ENCODE measurements at places on chromosomes 2 and 18.
A peak's percentile ranks its signal among the peaks of the same experiment; 100 is the strongest.

DNA sequence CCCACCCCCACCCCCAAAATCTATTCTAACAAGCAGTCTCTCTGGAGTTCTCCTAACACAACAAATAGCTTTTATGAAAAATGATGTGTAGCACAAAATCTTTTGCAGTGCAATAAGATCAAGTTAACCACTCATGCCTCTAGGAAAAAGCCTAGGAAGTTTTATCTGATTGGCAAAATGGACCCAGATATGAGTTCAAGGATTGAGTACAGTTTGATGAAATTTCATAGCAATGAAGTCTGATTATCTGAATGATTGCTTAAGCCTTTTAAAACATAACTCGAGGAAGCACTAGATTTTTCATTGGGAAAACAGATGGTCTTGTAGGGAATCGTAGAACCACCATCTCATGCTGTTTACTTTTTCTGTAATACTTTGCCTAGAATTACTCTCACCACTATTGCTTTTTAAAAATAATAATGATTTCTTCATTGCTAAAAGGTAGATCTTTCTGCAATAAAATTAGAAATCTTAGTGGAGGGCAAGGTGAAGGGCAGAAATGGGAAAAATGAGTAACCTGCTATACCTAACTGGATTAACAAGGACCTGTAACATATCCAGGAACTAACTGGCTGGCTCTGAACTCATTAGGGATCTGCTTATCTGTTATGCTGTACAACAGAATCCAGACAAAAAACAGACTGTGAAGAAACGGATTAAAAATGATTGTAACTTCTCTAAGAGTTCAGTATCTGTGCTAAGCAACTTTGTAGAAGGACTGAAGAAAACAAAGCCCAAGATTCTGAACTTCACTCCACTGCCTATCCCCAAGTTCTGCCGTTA is 73.7 kb upstream of the ETAA1 start:
- no peak for DNase-seq

DNA sequence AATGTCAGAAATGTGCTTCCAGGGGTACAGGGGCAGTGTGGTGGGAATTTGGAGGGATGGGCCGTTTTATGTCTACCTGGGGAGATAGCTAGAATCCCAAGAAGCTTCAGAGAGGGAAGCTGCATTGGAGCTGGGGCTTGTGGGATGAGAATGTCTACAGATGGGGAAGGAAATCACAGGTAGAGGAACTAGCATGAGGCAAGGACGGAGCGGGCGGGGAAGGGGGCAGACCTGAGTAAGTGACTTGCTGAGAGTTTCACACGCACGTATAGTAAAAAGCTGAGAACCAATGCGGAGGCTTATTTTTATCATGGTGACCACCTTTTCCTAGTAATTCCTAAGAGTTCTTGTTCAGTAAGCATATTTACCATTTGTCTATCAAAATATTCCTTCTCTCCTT is 6.3 kb downstream of the C2orf80 start:
- no peak for DNase-seq

- DNase-seq = peak; percentile 89
Observed at GRCh38 chr18:49656073-49656692, 94.3 kb downstream of the LIPG start.

DNA sequence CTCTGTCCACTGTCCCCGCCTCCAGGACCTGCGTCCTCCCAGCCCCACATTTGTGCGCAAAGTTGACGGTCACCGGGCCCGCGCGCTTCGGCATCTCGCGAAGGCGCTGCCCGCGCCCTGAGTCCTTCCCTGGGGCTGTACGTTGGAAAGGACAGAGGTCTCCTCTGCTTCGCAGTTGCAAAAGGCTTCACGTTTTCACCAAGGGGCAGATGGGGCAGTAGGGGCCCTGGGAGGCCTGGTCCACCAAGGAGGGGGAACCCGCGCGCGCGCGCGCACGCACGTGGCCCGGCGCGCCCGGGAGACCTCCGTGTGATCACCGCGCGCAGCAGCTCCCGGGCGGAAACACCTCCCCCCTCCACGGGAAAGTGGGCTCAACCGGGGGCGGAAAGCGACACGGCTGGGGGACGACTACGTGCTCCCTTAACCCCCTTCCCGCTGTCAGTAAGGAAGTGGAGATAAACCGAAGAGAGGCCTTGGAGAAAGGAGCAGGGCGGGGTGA is 21.9 kb downstream of the TEX44 start:
- DNase-seq = no peak

DNA sequence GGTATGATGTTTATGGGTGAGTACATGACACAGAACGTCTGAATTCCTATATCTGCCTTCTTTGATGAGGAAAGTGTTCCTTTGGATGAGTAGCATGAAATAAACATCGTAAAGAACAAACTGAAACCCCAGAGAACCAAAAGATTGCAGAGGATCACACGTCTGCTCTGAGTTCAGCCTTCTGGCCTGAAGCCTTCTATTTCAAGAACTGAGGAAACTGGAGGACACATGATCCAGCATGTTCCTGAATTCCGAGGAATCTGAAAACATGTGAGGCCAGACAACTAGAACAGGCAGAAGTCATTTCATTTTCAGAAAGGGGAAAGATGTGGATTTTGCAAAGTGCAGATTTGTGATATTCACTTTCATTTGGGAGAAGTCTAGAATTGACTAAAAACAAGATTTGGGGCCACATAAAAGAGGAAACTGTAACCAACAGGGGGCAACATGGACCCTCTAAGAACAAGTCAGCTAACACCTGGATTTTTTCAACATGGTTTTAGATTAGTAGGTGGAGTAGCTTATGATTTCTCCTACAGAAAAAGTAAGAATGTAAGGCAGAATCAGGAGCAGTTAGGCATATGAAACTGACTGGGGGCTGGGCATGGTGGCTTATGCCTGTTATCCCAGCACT is 8.3 kb downstream of the SULT6B1 start:
- DNase-seq = no peak

DNA sequence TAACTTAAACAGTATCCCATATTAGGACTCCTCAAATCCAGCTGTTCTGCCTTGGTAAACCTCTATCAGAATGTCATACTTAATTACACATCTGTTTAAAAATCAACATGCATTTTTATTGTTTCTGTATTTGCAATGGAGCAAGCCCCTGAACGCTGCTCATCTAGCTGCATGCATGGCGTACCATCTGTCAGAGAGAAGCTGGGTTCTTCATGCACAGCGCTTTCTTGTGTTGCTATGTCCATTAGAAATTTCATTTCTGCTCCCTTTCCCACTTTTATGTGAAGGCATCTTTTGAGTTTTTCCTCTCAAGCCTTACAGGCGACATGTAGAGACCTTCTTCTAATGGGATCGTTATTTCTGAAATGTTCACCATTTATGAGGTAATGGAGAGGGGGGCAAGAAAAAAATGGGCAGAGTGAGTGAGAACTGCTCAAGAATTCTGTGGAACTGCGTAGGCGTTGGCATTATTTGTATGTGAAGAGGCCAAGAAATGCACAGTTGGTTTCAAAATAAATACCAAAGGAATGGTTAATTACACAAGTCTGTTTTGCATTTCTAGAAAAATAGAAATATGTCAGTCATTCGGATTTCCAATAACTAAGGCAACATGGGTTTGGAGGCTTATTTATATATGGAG is 31.6 kb downstream of the INSIG2 start:
- peak; percentile 49 for DNase-seq

- no peak for DNase-seq
Observed at GRCh38 chr2:230162981-230163380, 56.8 kb downstream of the SP110 start.

DNA sequence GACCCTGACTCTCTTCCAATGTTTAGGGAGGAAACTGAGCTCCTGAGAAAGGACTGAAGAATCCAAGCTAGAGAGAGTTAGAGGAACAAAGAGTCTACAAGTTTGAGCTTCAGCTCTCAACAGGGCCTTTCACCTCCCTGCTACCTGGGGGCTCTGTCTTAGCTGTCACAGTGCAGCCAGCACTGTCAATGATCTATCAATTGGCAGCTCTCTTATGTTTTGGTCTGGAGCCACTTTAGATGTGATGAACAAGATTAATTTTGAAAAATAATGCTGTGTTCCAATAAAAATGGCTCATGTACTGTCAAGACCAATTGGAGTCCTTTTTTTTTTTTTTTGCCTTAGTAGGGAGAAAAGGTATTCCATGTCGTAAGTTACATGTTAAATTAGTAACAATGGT is 215.8 kb upstream of the TRIB2 start:
- no peak for DNase-seq

DNA sequence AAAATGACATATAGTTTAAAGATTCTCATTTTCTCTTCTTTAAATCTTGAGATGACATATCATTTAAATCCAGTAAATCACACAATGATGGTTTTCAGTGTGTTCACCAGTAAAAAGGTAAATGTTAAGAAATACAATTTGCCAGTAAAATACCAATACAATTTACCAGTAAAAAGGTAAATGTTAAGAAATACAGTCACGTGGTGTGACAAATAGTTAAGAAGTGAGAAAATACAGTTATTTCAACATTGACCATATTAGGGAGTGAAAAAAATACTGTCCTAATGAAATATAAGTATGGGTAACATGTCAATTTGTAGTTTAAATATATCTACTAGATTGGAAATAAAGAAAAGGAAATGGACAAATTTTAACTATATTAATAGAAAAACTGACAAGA is 80.5 kb downstream of the DLGAP1 start:
- no peak for DNase-seq

GRCh38 chr2:57981083-57981768 is 65.4 kb upstream of the VRK2 start:
- peak; percentile 69 for DNase-seq

DNA sequence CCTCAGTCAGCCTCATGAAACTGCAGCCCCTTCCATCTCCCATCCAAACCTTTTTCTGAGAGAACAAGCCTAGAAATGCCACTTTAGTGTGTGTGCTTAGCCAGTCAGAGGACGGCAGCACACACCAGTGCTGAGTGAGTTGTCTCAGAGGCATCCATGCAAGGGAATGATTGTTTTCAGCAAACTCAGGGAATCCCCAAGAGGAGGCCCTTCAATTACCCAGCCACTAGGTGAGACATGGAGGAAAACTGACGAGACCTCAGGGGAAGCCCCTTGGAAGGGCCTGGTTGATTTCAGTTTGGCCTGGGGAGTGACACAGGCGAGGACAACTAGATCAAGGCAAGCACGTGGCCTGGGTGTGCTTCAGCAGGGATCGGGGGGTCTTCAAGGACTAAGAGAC is 49.7 kb downstream of the APOB start:
- DNase-seq = no peak

GRCh38 chr2:241559323-241560161 is 997 bp downstream of the BOK start:
- DNase-seq = peak; percentile 46

GRCh38 chr2:200962811-200963123 is 693 bp downstream of the ORC2 start:
- no peak for DNase-seq

GRCh38 chr2:168948621-168949212 is 47.6 kb downstream of the G6PC2 start:
- no peak for DNase-seq

- peak; percentile 65 for DNase-seq
Observed at GRCh38 chr18:62717169-62717924, 2.0 kb downstream of the PHLPP1 start.

DNA sequence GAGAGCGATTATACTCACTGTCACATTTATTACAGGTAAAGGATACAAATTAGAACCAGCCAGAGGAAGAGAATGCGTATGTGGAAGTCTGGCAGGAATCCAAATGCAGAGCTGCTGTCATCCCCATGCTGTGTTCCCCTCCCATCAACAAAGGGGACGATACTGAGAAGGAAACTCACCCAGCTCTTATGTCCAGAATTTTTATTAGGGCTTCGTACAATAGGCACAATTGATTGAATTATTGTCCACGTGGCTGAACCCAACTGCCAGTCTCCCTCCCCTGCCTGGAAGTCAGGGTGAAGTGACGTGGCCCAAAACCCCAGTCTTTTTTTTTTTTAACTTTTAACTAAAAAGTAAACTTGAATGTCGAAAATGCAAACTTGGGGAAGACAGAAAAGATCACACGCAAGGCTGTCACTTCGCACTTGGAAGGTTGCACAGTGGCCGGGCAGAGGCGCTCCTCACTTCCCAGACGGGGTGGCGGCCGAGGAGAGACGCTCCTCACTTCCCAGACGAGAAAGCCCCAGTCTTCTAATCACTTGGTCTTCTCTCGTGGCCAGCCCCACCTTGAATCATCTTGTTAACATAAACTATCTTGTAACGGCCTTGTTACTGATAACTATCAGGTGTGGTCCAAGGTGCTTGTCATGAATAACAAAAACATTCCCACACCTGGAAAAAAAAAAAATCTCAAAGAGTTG is 40.0 kb upstream of the ITSN2 start:
- DNase-seq = no peak

- DNase-seq = peak; percentile 35
Observed at GRCh38 chr2:109475531-109476210, 138.1 kb downstream of the SEPTIN10 start.

- DNase-seq = peak; percentile 18
Observed at GRCh38 chr18:52054324-52054723, 285.7 kb upstream of the DCC start.

DNA sequence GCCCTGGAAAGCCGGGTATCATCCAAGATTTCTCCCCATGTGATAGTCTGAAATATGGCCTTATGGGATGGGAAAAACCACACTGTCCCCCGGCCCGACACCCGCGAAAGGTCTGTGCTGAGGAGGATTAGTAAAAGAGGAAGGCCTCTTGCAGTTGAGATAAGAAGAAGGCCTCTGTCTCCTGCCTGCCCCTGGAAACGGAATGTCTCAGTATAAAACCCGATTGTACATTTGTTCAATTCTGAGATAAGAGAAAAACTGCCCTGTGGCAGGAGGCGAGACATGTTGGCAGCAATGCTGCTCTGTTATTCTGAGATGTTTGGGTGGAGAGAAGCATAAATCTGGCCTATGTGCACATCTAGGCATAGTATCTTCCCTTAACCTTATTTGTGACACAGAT is 26.8 kb downstream of the RUFY4 start:
- DNase-seq = no peak

GRCh38 chr18:45802814-45803492 is 22.5 kb upstream of the SIGLEC15 start:
- peak; percentile 99 for DNase-seq

DNA sequence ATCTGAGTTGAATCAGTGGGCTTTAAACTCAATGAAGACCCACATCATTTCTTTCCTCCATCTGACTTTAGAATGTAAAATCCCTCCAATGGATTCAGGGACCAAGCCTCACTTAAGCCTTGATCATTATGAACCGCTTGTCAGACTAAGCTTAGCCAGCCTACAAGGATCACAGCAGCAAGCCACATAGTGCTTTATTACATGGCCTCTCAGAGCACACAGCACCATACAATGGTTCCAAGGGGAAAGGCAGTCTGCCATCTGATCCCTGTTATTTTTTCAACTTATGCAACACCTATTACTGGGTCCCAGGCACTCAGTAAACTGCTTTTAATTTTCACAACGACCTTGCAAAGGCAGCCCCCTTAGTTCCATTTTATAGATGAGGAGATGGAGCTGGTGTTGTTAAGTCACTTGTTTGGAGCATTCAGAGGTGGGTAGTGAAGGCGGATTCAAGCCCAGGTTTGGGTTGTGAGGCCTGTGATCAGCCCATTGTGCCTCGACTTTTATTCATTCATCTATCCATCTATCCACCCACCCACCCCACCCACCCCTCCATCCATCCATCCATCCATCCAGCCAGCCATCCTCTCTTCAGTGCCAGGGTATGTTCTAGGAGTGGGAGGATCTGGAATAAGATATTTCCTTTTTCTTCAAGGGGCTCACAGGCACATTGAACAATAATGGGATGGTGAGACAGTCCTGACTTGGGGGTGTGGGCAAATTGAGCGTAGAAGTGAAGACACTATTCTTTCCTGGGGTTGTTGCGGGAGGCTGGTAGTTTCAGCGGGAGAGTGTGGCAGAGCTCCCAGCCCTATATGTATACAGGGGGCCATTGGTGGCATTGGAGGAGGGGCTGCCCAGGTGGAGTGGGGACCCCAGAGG is 141.2 kb downstream of the MYCN start:
- DNase-seq = no peak
